ENCODE measurements at places on chromosomes 6 and 20.

DNA sequence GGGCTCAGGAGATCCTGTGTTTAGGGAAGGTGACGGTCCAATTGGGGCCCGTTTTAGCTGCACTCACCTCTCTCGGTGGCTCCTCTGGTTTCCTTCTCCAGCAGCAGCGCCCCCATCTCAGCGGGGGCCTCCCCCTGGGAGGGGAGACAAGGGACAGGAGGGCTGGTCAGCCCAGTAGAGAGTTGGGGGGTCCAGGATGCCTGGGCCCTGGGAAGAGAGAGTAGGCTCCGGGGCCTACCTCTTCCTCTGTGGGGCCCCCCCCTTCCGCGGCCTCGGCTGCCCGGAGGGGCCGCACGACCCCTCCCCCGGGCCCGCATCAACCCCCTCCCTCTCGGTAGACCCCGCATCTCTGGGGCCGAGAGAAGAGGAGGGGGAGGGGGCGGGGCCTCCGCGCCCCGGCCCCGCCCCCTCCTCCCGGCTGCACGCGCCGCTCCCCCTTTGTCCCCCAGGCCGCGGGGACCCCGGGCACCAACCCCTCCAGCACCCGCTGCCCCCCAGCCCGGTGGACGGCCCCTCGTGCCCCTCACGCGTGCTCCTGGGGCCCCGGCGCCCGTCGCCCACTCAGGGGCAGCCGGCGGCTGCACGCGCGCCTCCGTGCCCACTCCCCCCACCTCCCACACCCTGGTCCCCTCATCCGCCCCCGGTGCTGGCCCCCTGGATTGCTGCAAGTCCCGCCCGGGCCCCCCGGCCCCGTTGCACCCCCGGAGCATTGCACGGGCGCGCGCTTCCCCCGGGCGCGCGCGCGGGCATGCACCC is 464 bp downstream of the EHMT2 start:
- no peak for DNase-seq

- peak; percentile 21 for DNase-seq
Measured at GRCh38 chr6:118650582-118651281, 659 bp downstream of the CEP85L start.

- DNase-seq = no peak
Measured at GRCh38 chr6:132866762-132867449, 52.5 kb downstream of the RPS12 start.

DNA sequence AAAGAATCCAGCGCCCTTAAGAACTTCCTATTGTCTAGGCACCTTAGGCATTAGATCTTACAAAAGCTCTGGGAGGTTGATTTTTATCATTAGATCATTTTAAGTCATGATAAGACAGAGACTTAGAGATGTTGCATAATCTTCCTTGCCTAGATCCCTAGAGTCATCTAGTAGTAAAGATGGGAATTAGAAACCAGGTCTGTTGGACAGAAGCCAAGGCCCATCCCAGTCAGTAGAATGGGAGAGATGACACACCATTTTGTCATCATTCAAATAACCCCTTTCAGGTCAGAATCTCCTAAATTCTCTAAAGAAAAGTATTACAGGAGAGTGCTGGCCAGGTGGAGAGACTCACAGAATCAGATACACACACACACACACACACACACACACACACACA is 579.1 kb downstream of the BMP2 start:
- no peak for DNase-seq

DNA sequence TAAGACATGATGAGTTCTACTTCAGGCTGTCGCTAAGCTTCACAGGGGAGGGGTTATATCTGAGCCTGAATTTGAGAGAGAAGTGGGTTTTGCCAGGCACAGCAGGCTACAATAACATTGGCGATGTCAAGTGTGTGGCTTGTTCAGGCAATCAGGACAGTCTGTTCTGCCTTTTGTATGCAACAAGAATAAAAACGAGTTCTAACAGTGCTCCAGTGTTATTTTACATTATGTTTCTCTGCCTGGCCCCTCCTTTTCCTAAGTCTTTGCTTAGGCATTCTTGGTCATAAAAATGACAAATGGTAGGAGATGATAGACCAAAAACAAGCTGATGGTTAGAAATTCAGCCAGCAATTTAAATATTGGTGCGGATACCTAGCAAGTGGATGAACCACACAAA is 26.8 kb downstream of the PAQR8 start:
- no peak for DNase-seq

DNA sequence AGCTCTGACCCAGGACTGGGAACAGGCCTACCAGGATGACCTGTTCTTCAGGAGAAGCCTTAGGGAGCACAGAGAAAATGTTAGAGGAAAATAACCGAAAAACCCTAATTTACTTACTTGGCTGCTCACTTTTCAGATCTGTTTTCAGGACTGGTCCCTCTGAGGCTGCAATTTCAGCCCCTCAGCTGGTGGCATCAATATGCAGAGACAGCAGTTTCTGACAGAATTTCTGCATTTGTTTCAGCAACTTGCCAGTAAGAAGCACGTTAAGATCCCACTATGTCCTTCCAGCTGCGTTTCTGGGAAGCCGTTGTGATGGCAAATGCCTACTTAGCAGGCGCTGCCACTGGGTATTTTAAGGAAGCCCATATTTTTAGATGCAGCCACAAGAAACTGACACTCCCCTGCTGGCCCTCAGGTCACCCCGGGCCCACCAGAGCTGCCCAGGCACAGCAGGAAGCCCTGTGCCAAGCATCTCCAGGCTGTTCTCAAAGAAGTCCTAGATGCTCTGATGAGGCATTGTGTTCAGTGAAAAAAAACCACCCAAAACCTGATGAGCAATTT is 7.5 kb downstream of the YTHDF1 start:
- no peak for DNase-seq

GRCh38 chr6:54018722-54019121 is 92.5 kb upstream of the MLIP start:
- DNase-seq = no peak

- DNase-seq = no peak
Measured at GRCh38 chr6:18330548-18331081, 56.5 kb upstream of the RNF144B start.

DNA sequence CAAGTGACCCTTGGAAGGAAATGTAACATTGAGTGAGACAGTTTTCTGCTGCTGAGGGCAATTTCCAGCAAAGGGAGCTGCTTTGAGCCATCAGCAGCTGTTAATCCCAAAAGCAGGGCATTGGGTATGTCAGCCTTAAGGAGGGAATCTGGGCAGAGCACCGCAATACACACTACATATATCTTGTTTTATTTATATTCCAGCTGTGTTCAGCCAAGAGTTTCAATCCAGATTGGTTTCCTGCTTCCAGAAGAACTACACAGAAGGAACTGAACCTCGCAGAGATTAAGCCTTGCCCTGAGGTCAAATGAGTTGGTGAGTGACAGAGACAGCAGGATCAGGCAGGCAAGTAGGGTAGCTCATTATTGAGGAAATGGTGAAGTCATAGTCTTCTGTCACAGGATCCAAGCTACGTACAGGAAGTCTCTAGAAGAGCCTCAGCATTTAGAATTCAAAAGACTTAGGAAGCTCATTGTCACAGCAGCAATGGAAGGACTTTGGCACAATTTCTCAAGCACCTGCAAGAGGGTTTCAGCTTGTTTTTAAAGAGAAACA is 109.9 kb upstream of the HEY2 start:
- DNase-seq = no peak

DNA sequence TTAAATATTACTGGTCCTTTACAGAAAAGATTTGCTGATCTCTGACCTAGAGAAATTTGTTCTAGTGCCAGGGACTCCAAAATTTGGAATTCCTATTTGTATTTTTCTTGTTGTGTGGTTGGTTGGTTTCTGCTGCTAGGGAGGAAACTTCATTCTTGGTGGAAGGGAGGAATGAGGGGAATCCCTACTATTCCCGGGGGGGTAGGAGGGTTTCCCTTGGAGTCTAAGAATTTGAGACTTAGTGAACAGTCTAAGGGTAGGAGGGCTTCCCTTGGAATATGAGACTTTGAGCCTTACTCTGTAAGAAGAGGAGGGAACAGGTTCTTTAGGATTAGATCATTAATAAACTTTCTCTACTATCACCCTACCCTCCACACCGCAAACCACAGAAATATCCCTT is 67.1 kb upstream of the ADGRF1 start:
- DNase-seq = no peak

- DNase-seq = no peak
Measured at GRCh38 chr20:58596750-58597248, 54.3 kb upstream of the STX16 start.

- DNase-seq = no peak
Measured at GRCh38 chr6:15974817-15975216, 154.1 kb upstream of the MYLIP start.

DNA sequence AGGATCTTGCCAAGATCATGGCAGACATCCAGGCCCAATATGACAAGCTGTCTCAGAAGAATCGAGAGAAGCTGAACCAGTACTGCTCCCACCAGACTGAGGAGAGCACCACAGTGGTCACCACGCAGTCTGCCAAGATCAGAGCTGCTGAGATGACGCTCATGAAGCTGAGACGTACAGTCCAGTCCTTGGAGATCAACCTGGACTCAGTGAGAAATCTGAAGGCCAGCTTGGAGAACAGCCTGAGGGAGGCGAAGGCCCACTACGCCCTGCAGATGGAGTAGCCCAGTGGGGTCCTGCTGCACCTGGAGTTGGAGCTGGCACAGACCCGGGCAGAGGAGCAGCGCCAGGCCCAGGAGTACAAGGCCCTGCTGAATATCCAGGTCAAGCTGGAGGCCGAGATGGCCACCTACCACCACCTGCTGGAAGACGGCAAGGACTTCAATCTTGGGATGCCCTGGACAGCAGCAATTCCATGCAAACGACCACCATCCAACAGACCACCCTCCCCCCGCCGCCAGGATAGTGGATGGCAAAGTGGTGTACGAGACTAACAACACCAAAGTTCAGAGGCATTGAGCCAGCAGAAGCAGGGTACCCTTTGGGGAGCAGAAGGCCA is 44.7 kb upstream of the GRM4 start:
- no peak for DNase-seq

DNA sequence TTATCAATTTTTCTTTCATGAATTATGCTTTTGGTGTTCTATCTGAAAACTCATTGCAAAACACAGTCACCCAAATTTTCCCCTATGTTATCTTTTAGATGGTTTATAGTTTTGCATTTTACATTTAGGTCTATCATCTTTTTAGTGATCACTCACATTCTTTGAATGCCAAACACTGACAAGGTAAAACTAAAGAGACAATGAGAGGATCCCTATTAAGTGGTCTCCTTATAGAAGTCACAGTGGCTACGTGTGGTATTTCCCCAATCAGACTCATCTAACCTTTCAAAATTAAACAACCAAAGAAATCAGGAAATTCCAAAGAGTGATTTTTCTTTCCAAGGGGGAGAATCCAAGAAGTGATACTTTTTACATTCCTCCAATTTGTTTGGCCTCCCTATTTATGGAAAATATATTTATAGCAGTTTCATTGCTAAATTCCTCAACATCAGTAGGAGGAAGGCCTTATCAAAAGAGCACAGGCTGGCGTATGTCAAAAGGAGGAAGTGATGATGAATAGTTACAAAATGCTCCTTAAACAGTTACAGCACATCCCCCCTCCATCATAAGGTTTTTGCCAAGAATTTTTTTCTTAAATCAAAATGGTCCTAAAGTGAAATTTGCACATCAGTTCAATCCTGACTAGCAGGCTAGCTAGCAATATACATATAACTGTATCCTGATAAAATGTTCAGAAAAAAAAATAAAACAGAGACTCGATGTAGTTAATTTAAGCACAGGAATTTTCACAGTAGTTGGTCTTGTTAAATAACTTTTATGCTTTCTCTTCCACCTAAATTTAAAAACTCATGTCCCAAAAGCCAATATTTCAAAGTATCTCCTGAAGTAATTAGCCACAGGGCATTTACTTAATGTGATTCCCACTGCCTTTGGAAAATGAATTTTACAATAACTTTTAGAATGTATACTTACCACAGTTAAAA is 76.2 kb upstream of the IPCEF1 start:
- DNase-seq = no peak

DNA sequence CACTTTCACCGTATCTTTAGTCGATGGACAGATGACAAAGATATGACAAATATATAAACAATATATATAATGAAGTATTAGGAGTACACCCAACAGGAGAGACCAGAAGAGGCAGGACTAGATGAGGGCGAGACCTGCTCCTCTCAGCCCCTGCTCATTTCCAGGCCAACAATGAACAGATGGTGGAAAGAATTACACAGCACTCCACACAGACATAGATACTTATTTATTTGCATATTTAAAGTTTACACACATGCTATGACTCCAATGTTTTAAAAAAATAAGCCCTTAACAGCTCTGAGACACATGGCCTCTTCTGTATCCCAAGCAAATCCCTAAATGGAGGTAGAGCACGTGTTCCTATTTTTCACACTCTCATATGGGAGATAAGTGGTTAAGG is 10.4 kb downstream of the FAM210B start:
- DNase-seq = no peak

DNA sequence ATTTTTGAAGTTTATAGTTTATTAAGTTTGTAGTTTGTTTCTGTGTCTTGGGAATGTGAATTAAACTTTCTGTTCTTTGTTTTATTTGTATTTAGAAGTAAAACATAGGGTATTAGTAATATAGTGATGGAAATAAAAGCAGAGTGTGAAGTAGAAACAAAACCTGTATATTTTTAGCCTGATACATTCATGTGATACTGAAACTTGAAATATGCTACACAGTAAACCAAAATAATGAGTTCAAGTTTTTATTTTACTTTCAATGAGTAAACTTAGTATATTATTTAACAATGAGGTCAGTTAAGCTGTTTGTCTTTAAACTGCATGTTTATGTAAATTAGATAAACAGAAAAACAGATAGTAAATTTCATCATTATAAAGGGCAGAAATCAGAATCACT is 1592.6 kb downstream of the GRIK2 start:
- no peak for DNase-seq

DNA sequence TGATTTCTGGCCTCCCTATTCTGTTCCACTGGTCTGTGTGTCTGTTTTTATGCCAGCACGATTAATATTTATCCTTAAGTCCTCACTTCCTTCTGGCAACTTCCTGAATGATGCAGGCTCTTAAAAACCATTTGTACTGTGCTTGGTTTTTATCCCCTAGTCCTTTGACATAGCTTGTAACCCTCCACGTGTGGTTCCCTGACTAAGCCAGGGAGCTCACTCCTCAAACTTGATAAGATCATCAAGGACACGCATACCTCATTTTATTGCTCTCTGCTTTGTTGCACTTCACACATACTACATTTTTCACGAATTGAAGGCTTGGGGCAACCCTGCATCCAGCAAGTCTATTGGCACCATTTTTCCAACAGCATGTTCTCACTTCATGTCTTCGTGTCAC is 166.4 kb upstream of the UST start:
- no peak for DNase-seq

DNA sequence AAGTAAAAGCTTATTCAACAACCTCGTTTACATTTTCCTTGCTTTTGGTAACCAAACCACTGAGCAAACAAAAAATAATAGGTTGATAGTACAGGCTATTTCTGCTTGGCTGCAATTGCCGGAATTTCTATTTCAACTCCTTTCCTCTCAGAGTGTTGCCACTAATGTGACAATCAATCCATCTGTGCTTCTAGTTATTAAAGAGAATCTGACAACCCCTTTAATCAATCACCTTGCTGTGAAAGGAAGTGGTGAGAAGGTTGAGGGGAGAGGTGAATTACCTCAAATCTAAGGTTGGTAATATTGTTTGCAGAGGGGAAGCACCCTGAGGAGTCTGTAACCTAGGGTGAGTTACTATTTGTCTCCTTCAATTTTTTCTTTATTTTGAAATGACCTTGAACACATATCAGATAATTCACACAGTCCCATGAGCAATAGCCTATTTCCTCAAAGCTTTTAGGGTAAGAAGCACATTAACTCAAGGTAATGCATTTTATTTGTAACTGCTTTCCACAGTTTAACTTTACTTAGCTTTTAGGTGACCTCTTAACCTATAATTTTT is 603.4 kb downstream of the MMUT start:
- DNase-seq = no peak

All from 8988T (cell line).